ENCODE measurements at places on chromosomes 16 and 17.

DNA sequence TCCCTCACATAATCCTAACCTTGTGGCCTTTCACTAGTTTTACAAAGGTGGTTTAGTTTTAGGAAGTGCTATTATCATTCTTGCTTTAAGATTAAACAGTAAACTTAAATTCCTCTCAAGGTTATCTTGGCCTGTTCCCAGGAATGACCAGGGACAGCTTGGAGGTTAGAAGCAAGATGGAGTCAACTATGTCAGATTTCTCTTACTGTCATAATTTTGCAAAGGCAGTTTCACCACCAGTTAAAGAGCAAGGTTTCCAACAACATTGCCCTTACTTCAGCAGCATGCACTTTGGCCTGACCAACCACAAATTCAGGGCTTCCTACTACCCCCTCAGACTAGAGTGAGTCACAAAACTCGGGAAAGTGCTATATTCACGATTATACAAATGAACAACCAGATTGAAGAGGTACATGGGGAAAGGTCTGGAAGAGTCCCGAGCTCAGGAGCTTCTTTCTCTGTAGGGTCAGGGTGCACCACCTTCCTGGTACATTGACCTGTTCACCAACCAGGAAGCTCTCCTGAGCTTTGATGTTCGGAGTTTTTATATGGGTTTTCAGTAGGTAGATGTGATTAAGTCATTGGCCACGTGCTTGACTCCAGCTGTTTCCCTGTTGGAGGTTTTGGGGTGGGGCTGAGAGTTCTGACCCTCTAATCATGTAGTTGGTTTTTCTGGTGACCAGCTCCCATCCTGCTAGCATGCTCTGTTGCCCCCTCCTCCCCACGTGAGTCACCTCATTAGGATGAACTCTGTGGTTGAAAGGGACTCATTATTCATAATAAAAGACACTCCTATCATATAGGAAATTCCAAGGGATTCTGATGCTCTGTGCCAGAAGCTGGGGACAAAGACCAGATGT, 19.4 kb downstream of the RHOT1 start:
- no peaks in the 10 kb centered on the region for H3K27me3 ChIP-seq
- DNase-seq: no peak
- no peaks in the 10 kb centered on the region for H3K36me3 ChIP-seq
- H3K4me1 ChIP-seq: no peaks in the 10 kb centered on the region
- no peak overlapping the region for H3K27ac ChIP-seq

GRCh38 chr16:25140459-25140858, 28.9 kb downstream of the LCMT1 start:
- H3K4me1 ChIP-seq: peaks cover 8% of the 10 kb centered on the region
- no peak for DNase-seq
- H3K36me3 ChIP-seq: no peaks in the 10 kb centered on the region
- no peaks in the 10 kb centered on the region for H3K27me3 ChIP-seq
- H3K27ac ChIP-seq: no peak overlapping the region

- H3K36me3 ChIP-seq: no peaks in the 10 kb centered on the region
- DNase-seq: no peak
- H3K4me3 ChIP-seq: no peak overlapping the region
- no peaks in the 10 kb centered on the region for H3K4me1 ChIP-seq
- H3K27me3 ChIP-seq: no peaks in the 10 kb centered on the region
- H3K27ac ChIP-seq: no peak overlapping the region
These were observed 49.9 kb downstream of the NT5M start for GRCh38 chr17:17352836-17353624.

- H3K36me3 ChIP-seq: no peaks in the 10 kb centered on the region
- no peaks in the 10 kb centered on the region for H3K4me1 ChIP-seq
- H3K27ac ChIP-seq: no peak overlapping the region
- DNase-seq: no peak
- H3K27me3 ChIP-seq: no peaks in the 10 kb centered on the region
- H3K4me3 ChIP-seq: no peak overlapping the region
These were observed 161.5 kb downstream of the TMEM132E start for GRCh38 chr17:34740565-34741520.

DNA sequence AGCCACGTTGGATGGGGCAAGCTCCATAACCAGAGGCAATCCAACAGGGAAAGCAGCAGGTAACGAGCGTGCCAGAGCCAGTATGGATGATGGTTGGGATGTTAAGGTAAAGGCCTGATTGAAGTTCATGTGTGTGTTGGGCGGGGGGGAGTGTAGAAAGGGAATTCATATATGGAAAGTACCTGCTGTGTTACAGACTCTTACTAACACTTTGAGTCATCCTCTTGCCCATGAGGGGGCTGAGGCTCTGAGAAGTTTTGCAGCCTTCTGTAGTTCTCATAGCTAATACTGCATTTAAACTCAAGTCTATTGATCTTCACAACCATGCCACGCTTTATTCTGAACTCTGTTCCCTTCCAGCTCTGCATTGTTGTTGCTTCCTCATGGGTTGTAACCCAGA, 28.5 kb downstream of the SYCE1L start:
- no peaks in the 10 kb centered on the region for H3K4me1 ChIP-seq
- no peak for DNase-seq
- no peak overlapping the region for H3K4me3 ChIP-seq
- no peaks in the 10 kb centered on the region for H3K36me3 ChIP-seq
- H3K27me3 ChIP-seq: no peaks in the 10 kb centered on the region

DNA sequence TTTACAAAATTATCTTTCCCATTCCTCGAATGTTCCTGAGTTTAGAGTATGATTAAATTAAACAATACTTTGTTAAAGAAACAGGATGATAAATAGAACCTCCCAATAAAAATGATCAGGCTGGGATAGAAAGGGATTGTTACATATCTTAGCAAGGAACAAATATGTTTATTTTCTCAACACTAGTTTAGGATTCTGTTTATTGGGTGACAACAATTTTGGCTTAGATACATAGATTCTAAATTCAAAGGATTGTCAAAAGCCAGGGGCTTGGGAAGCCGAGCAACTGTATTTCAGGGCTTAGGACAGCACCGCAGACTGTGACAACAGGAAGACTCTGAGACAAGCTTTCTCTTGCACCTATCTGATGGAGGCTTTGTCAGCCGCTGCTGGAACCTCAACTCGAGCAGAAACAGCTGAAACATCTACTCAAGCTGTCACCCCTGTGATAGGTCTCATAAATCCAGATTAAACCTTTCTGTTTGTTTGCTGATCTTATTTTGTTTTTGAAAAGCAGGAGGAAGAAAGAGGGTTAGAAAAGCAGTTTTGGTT, 562.8 kb upstream of the ZFHX3 start:
- no peaks in the 10 kb centered on the region for H3K36me3 ChIP-seq
- no peak for DNase-seq

DNA sequence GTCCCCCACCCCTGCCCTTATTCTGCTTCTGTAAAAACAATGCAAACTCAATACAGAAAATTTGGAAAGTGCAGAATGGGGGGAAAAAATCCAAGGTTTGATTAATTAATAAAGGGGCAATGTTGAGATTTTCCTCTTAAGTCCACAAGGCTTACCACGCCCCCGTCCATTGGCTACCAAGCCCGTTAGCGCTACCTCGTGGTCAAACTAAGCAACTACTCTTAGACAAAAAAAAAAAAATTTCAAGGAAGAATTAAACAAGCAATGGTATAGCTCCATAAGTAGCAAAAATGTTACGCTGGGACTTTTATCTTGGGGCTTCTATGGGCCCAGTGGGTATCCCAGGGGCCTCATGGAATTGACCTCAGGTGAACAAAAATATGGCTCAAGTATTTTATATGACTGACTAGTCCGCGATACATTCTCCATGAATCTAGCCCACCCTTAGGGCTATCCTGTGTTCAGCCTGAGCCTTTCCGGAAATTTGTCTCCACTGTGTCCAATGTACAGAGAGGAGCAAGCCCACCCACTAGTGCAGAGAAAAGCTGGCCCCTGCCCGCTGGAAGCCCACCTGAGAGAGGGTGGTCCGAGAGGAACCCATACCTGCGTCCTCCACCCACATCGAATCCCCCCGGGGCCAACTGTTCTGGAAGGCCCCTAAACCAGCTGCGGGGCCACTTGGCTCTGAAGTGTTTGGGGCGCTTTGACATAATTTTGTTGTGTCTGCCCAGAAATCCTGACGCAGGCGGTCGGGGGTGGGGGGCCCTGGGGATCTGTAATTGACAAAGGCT, 19.1 kb upstream of the TEX2 start:
- no peak overlapping the region for H3K27ac ChIP-seq
- H3K36me3 ChIP-seq: no peaks in the 10 kb centered on the region
- H3K4me3 ChIP-seq: no peak overlapping the region
- peaks cover 6% of the 10 kb centered on the region for H3K4me1 ChIP-seq
- no peaks in the 10 kb centered on the region for H3K27me3 ChIP-seq

- no peaks in the 10 kb centered on the region for H3K4me1 ChIP-seq
- H3K27me3 ChIP-seq: no peaks in the 10 kb centered on the region
- H3K27ac ChIP-seq: no peak overlapping the region
- DNase-seq: peak; percentile 55
- H3K36me3 ChIP-seq: no peaks in the 10 kb centered on the region
These were observed 40.1 kb upstream of the RBBP6 start for GRCh38 chr16:24499193-24499814.

GRCh38 chr16:17416461-17417311, 54.1 kb downstream of the XYLT1 start:
- no peaks in the 10 kb centered on the region for H3K27me3 ChIP-seq
- peak overlapping the region; percentile 31 for H3K27ac ChIP-seq
- DNase-seq: peak; percentile 34
- no peak overlapping the region for H3K4me3 ChIP-seq
- no peaks in the 10 kb centered on the region for H3K36me3 ChIP-seq

DNA sequence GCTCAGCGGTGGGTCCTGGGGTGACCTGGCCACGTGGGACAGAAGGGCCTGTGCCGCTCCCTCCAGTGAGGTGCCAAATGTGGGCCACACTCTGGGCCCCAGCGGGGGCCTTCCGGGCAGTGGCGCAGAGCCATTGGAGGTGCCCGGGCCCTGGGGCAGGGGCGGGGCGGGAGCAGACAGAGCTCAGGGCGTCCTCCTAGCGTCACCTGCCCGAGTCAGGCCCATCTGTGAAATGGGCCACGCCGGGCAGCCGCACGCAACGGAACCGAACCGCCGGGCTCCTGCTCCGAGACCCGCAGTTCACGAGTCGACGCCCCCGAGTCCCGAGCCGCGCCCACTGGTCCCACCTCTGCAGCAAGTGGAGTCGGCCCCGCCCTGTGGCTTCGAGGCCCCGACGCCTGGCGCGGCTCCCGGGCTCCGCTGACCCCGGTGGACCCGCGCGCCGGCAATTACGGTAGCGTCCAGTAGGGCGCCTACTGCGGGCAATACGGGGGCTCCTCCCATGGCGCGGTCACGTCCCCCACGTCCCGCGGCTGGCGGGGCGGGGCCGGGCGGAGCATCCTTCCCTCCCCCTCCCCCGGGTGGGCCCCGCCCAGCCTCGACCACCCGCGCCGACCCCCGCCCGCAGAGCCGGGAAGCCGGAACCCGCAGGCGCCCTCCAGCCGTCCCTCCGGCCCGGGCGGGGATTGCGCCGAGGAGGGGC, 1.9 kb downstream of the SLC16A3 start:
- peak; percentile 92 for DNase-seq
- H3K36me3 ChIP-seq: no peaks in the 10 kb centered on the region
- peaks cover 57% of the 10 kb centered on the region for H3K4me1 ChIP-seq
- H3K27me3 ChIP-seq: no peaks in the 10 kb centered on the region

- peak overlapping the region; percentile 87 for H3K27ac ChIP-seq
- peak; percentile 73 for DNase-seq
- H3K4me3 ChIP-seq: no peak overlapping the region
- peaks cover 5% of the 10 kb centered on the region for H3K4me1 ChIP-seq
These were observed 9.4 kb upstream of the TEDC2 start for GRCh38 chr16:2450535-2450934.

- H3K36me3 ChIP-seq: no peaks in the 10 kb centered on the region
- H3K27ac ChIP-seq: no peak within 1 kb of the TSS
- peak within 1 kb of the TSS; percentile 36 for H3K4me3 ChIP-seq
- no peaks in the 10 kb centered on the region for H3K4me1 ChIP-seq
- DNase-seq: peak; percentile 19
- H3K27me3 ChIP-seq: no peaks in the 10 kb centered on the region
These were observed at the start of gene B4GALNT2 for GRCh38 chr17:49132699-49133364. TSS of gene B4GALNT2 (plus strand) at chr17:49132769. CDS start at chr17:49132793, 24 bp downstream.

DNA sequence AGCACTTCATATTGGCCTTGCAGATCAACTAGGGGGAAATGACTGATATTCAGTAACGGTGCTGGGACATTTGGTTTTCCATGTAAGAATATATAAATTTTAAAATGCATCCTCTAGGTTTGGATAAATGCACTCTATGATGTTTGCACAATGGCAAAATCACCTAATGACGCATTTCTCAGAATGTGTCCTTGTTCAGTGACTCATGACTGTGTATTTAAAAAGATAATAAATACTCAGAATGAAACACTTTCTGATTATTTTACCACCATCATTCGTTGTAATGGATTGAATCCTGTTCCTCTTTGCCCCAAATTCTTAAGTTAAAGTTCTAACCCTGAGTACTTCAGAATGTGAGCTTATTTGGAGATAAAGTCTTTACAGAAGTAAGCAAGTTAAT, 17.2 kb upstream of the ADGRG1 start:
- H3K4me3 ChIP-seq: no peak overlapping the region
- no peak for DNase-seq
- H3K27ac ChIP-seq: no peak overlapping the region
- no peaks in the 10 kb centered on the region for H3K4me1 ChIP-seq
- H3K36me3 ChIP-seq: no peaks in the 10 kb centered on the region

- peaks cover 11% of the 10 kb centered on the region for H3K4me1 ChIP-seq
- peak; percentile 27 for DNase-seq
- H3K27ac ChIP-seq: peak overlapping the region; percentile 94
- no peaks in the 10 kb centered on the region for H3K36me3 ChIP-seq
- H3K4me3 ChIP-seq: peak overlapping the region; percentile 97
- H3K27me3 ChIP-seq: no peaks in the 10 kb centered on the region
These were observed 26.2 kb upstream of the RFFL start for GRCh38 chr17:35089586-35090296.

DNA sequence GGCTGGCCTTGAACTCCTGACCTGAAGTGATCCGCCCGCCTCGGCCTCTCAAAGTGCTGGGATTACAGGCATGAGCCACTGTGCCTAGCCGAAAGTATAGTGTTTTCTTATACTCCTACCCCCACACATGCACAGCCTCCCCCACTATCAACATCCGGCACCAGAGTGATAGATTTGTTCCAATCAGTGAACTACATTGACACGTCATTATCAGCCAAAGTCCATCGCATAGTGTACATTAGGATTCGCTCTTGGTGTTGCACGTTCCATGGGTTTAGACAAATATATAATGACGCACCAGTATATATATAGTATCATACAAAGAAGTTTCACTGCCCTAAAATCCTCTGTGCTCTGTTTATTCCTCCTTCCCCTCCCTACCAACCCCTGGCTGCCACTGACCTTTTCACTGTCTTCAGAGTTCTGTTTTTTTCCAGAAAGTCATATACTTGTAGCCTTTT, 11.9 kb upstream of the TM4SF5 start:
- H3K27me3 ChIP-seq: no peaks in the 10 kb centered on the region
- H3K4me1 ChIP-seq: no peaks in the 10 kb centered on the region
- no peak overlapping the region for H3K4me3 ChIP-seq
- DNase-seq: no peak
- H3K36me3 ChIP-seq: no peaks in the 10 kb centered on the region

All from testis (tissue), 5 donors.